ENCODE measurements at places on chromosomes 6 and 20.

- DNase-seq, result no peak
Observed at GRCh38 chr6:102670735-102671134, 1277.2 kb downstream of the GRIK2 start.

GRCh38 chr6:65505736-65506135 lies 201.3 kb downstream of the EYS start:
- no peak for DNase-seq

DNA sequence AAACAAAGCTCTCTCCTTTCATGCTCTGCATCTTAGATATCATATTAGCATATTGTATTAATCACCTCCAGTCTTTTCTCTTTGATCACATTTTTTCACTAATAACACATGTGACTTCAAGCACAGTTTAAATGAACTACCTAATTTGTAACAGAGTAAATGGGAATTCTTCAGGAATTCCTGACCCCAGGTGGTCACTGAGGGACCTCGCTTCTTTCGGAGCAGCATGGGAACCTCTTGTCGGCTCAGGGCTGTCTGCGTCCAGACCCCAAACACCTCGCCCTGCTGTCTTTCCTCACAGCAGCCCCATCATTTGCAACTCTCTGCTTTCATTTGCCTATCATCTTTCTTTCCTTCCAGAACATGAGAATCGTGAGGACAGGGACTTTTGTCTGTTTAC lies 103.5 kb downstream of the DACT2 start:
- no peak for DNase-seq

DNA sequence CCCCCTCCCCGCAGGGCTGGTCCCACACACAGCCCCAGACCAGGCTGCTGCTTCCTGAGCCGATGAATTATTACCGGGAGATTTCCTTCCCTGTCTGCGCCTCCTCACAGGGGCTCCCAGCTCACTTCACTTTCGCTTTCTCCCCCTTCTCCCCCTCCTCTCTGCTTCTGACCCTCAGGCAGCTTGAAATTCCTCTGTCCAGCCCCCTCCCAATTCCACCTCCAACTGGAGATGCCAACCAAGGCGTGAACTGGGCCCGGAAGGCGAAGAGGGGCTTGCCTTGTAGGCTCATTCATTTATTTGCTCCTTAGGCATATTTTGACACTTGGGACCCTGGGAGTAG lies 1.7 kb upstream of the TCF15 start:
- no peak for DNase-seq

DNA sequence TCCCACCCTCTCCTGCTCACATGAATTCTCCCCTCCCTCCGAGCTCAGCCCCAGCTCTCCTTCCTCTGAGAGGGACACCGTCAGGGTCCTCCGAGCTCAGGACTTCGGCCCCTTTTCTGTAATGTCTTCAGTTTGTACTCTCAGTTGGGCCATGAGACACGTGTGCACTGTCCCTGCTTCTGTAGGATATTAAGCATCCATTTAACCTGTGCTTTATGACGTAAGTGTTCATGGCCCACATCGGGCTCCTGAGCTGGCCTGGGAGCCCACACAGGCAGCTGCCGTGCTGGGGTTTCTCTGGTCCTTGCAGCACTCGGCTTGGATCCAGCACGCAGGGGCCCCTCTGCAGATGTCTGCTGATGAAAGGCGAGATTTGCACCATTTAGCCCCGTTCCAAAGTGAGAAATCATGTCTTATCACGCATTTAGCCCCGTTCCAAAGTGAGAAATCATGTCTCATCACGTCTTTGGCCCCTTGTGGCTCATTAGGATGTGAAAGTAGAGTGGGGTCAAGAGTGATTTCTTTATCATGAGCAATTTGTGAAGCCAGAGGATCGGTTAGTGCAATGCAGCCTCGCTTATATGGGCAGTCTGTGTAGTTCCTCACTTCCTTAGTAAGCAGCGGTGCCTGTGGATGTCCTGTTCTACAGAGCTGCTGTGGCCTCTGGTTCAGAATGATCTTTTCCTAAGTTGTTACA lies 25.3 kb downstream of the DUSP22 start:
- no peak for DNase-seq

- no peak for DNase-seq
Observed at GRCh38 chr6:39301606-39302005, 12.6 kb downstream of the KCNK17 start.

- DNase-seq, result no peak
Observed at GRCh38 chr20:38120625-38120988, 44.5 kb downstream of the TGM2 start.

- no peak for DNase-seq
Observed at GRCh38 chr6:107272246-107272645, 156.9 kb upstream of the BEND3 start.

DNA sequence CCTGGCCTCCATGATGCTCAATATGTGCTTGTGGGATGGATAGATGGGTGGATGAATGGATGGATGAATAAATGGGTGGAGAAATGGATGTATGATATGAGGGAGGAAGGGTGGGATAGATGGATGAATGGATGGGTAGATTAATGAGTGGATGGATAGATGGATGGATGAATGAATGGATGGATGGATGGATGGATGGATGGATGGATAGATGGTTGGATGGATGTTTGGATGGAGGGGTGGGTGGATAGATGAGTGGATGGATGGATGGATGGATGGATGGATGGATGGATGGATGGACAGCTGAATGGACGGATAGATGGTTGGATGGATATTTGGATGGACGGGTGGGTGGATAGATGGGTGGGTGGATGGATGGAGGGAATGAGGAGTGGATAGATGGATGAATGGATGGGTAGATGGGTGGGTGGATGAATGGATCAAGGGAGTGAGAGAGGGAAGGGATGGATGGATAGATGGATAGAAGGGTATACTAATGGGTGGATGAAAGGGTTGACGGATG lies 139.4 kb downstream of the CEBPB start:
- DNase-seq, result no peak

GRCh38 chr20:61879303-61879620 lies 186.4 kb downstream of the TAF4 start:
- DNase-seq, result no peak

- DNase-seq, result peak; percentile 21
Observed at GRCh38 chr6:28589234-28589956, 63.7 kb downstream of the GPX5 start.

- no peak for DNase-seq
Observed at GRCh38 chr20:3767110-3767426, 485 bp downstream of the ADISSP start.

GRCh38 chr6:1618311-1619097 lies 8.8 kb downstream of the FOXC1 start:
- no peak for DNase-seq
